Stimulated activated naive CD4-positive, alpha-beta T cell (primary cell): ENCODE measurements at places on chromosomes 2 and 18.

DNA sequence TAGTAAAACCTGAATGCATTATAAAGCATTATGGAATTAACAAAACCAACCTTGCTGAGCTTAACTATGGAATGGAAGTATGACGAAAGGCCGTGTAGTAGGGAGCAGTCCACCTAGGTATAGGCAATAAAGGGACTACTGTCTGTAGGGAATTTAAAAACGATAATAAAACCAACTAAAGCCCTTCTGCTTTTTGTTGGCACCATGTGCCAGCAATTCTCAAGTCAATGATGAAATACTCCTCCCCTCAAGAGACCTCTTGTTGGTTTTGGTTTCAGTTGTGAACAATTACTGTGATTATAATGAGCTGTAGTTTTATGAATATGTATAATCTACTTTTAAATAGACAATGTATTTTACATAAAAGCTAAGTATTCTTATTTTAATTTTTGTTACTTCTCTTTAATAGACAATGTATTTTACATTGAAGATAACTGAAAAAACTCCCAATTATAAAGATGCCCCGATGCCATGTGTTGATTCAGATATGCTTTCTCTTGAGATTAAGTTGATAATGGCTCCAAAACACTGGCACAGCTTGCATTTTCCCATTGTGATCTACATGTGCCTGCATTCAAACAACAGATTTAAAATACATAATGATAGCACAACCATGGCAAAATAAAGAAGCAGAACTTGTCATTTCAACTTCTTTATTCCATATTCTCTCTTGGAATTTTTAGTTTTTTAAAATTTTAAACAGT is 55.5 kb upstream of the ZDBF2 start:
- DNase-seq, result no peak

DNA sequence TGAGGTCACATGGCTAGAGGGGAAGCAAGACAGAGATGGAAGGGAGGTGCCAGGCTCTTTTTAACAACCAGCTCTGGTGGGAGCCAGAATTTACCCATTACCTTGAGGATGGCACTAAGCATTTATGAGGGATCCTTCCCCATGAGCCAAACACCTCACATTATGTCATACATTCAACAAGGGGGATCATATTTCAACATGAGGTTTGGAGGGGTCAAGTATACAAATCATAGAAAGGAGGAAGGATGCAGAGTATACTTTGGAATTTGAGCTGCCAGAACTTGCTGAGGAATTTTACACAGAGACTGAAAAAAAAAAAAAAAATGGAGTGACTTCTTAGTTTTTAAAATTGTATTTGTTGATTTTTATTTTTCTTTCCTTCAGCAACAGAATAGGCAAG is 891.4 kb downstream of the CCDC85A start:
- DNase-seq, result no peak

GRCh38 chr2:219627103-219628100 is at the start of gene SLC4A3:
Gene SLC4A3, plus strand, starts transcription at chr2:219627630. Its CDS starts 363 bp downstream, at chr2:219627993.
- DNase-seq, result no peak

DNA sequence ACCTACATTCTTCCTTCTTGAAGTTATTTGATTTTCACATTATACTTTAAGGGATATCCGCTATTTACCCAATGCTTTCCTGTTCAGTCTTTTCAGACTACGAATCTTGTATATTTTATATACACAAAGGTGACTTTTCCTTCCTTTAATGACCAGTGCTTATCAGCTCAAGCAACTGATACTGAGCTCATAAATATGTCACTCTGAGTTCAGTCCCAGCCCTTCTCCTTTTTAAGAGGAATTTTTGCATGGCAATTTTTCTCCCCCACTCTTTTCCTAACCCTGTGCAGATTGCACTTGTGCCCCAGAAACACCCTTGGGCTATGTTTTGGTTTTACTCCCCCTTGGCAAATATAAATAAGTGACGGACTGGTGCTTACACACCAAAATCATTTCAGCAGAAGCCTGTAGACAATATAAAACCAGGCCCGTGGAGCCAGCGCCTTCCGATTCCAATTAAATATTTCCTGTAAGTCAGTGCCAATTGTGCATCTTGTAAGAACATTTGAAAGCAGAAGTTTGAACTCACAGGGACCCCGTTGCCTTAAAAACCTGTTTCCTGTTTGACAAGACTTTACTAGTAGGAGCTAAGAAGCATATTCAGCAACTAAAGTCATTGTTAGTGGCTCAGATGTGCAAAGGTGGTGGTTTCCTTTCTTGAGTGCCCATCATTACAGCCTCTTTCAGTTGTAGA is 66.3 kb upstream of the GATA6 start:
- no peak for DNase-seq

DNA sequence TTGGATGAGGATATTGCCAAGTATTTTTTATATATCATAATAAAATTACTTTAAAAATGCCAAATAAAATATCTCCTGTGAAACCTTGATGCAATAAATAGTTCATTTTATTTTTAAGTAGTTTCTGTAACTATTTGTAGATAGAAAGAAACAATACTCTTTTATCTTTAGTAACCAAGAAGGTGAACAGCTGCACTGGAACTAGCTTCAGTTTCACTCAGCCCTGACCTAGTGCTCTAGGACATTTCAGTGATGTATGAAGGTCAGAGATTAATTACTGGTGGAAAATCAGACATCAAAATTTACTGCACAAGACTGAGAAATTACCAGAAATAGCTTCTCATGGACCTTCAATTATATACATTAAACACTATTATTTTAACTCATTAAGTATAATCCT is 1305.0 kb downstream of the CNTNAP5 start:
- no peak for DNase-seq

GRCh38 chr18:28036488-28036887 is 140.4 kb downstream of the CDH2 start:
- DNase-seq, result no peak

- peak; percentile 76 for DNase-seq
These were observed 48.0 kb upstream of the LPIN2 start for GRCh38 chr18:3060667-3061580.
